ENCODE measurements at places on chromosomes 1 and 21.

GRCh38 chr1:240293706-240294105 is 202.0 kb downstream of the FMN2 start:
- no peak for DNase-seq

GRCh38 chr1:161305867-161306519 is 3.8 kb downstream of the MPZ start:
- DNase-seq = no peak

DNA sequence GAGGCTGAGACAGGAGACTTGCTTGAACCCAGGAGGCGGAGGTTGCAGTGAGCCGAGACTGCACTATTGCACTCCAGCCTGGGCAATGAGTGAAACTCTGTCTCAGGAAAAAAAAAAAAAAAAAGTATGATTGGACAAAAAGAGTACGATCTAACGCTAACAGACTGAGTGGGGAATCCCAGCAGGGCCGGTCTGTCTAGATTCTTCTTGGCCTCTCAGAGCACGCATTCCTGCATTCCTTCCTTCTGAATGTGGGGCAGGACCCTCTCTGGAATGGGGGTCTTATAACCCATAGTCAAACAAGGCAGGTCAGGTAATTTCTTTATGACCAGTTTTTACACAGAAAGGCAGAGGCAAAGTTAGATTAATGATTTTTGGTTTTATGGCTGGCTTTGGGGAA is 92.0 kb upstream of the PPM1J start:
- DNase-seq = no peak

GRCh38 chr1:225354906-225355305 is 72.9 kb downstream of the LBR start:
- DNase-seq = no peak

DNA sequence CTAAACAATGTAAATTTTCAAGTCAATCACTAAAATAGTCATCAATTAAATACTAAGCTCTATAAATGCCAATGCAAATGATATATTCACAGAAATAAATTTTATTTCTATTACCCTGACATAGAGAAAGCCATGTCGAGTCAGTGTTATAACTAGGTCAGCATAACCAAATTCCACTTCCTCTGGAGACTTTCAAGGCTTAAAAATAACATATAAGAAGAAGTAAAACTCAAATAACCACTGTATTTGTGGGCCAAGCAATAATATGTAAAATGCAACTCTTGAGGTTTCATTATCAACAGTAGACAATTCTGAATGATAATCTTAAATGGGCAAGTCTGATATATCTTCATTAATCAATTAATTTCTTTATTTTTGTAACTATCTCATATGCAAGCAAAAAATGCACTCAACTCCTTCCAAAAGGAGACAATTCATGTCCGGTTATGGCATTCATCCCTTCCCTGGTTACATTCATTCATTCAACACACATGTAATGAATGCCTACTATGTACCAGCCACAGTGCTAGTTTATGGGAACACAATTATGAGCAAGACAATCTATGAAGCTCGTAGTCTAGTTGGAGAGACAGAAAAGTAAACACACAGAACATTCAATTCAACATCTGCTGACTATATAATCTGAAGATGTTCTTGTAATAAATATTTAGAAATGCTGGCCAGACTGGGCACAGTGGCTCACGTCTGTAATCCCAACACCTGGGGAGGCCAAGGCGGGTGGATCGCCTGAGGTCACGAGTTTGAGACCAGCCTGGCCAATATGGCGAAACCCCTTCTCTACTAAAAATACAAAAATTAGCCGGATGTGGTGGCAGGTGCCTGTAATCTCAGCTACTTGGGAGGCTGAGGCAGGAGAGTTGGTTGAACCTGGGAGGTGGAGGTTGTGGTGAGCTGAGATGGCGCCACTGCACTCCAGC is 37.1 kb upstream of the CAP1 start:
- no peak for DNase-seq

GRCh38 chr1:116064616-116065015 is 46.6 kb upstream of the MAB21L3 start:
- DNase-seq = no peak

- DNase-seq = no peak
Observed at GRCh38 chr1:22537441-22538139, 25.7 kb upstream of the EPHA8 start.

DNA sequence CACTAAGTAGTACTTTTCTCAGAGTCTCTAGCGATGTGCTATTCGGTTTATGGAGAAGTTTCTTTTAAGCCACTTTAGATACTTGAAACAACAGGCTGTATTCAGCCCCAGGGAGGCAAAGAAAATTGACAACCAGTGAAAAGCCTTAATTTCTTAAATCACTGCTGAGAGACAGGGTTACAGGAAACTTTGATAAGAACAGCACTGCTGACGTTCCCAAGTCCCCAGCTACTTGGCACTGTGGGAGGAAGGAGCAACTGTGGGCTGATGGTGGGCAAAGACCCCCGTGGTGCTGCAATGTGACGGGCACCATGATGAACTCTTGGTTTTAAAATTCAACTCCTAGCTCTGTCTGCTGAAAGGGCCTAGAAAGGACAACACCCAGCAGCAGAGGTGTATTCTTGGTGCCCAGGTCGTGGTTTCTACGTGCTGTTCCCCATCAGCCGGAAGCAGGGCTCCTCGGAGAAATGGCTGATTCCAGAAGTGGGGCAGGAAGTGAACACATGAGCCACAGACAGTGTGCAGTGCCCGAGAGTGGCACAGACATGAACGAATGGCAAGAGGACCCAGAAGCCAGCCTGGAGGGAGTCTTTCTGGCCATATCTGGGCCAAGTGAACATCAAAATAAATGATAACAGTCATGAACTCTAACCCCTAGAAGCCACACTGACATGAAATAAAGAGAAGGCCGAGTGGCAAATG is 5.3 kb downstream of the PTTG1IP start:
- DNase-seq = no peak

GRCh38 chr1:2044510-2045319 is 5.5 kb upstream of the PRKCZ start:
- no peak for DNase-seq

- DNase-seq = no peak
Observed at GRCh38 chr1:85328713-85329397, 52.4 kb upstream of the BCL10 start.

- DNase-seq = no peak
Observed at GRCh38 chr21:42666925-42667324, 13.5 kb downstream of the PDE9A start.

DNA sequence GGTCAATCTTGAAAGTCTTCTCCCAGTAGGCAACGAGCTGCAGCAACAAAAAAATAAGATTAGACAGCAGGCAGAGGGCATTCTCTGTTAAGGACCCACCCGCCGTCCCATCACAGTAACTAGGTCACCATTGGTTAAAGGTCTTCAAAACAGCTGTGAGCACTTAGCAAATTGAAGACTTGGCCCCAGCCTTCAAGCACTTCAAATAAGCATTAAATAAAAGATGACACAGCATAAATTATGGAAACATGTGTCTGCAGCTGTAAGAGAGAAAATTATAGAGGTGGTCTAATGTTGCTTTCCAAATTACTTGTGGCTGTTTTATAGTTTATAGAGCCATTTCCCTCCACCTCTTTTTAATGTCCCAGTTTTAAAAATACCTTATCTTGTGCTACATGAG is 61.2 kb downstream of the VANGL1 start:
- DNase-seq = no peak

DNA sequence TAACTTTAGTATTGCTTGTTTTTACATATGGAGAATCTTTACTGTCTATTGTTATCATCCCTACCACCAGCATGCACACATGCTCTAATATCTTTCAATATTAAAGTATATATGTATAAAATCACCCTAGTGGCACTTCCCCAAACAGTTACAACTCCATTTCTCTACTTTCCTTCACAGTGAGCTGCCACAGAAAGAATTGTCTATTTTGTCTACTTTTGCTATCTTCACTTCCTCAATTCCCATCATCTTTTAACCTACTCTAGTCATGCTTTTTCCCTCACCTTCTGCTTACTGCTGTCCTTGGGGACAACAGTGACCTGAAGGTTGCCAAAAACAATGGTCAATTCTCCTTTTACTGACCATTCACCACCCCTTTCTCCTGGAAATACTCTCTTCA is 59.2 kb downstream of the VCAM1 start:
- DNase-seq = no peak

DNA sequence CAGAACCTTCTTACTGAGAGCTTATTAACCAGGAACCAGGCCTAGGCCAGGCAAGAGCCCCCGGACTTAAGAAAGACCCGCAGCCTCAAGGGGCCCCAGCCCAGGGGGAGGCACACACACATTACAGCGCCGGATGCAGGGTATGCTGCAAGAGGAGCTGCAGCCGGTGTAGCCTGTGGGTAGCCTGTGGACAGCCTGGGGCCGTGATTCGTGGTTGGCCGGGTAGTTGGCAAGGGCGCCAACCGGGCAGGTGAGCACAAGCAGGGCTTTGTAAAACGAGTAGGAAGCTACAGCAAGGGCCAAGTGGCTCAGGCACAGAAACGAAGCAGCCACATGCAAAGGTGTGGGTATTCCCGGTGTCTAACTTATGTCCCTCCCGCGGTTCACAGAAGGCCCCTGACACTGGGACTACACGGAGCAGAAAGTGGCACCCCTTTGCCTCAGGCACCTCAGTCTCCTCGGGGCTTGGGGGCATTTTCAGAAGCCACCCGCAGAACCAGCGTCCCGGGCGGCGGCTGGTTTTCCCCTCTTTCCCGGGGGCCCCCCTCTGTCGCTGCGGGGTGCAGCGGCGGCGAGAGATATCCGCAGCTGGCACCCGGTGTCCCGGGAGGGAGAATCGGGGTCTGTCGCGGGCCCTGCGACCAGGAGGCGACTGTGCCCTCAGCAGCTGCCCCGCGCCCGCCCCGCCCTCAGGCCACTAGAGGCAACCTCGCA is 40.8 kb downstream of the KIAA1614 start:
- no peak for DNase-seq

DNA sequence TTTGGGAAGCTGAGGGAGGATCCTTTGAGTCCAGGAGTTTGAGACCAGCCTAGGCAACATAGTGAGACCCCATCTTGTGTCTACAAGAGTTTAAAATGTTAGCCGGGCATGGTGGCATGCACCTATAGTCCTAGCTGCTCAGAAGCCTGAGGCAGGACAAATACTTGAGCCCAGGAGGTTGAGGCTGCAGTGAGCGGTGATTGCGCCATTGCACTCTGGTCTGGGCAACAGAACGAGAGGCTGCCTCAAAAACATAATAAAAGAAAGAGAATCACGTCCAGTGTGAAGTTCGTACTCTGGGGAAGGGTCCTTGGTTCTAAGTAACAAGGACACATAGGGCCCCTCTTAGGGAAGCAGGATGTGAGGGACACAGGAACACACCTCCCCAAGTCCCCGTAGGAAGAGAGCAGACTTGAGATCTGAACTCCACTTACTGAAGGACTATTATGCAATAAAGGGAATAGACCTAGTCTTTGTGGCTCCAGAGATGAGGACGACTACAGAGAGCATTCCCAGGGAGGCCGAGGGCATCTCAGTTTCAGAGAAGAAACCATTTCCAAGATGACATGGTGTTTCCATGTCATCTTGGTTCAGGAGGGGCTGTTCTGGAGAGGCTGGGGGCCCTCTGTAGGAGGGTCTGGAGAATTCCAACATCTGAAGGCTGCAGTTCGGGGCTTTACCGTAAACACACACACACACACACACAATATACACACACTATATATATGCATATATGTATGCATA is 10.8 kb upstream of the ENO1 start:
- no peak for DNase-seq

- DNase-seq = no peak
Observed at GRCh38 chr1:197911111-197911856, 5.9 kb upstream of the LHX9 start.

GRCh38 chr1:29688471-29689365 is 452.4 kb downstream of the PTPRU start:
- no peak for DNase-seq

GRCh38 chr1:19819701-19820100 is 4.6 kb upstream of the RNF186 start:
- no peak for DNase-seq

- DNase-seq = no peak
Observed at GRCh38 chr1:247365023-247365422, 33.4 kb upstream of the ZNF496 start.

GRCh38 chr1:201599548-201599947 is 60.6 kb downstream of the NAV1 start:
- no peak for DNase-seq

GRCh38 chr1:221813887-221814286 is 72.0 kb upstream of the DUSP10 start:
- DNase-seq = no peak

GRCh38 chr1:63321066-63321784 is 1.1 kb upstream of the FOXD3 start:
- DNase-seq = no peak

- DNase-seq = no peak
Observed at GRCh38 chr1:7768583-7768982, 2.5 kb upstream of the VAMP3 start.
